ENCODE measurements at places on chromosomes 1 and 21.

DNA sequence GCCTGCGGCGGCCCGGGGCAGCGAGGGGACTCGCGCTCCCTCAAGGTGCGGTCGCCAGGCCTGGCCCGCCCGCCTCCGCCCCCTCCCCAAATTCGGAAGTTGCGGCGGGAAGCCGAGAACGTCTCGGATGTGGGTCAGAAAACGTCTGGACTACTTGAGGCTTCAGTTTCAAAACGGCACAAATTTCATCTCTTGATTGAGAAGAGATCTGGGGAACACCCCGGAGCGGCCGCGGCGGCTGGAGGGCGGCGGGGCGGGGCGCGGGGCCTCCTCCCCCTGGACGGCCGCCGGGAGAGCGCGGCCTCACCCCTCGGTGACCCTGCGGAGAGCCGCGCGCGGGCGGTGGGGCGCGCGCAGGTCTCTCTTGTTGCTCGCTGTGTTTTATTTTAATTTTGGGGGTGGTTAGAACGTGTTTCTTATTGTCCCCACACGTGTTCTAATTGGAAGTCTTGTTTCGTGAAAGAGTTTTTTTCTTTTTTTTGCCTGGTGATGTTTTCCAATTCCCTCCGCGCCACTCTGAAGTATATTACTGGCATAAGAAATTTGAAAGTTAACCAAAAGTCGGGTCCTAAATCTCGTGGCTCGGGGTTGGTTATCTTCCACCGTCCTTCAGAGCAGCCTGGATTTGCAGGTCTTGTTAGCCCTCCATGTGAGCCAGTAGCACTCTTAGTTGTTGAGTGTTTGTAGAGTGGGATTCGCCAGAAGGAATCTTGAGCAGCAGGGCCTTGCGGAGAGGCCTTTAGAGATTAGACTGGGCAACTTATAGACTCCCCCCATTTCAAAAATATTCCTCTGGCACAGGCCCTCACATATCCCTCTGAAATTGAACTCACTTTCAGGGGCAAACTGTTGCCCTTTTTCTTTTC is 749 bp downstream of the PCBP3 start:
- DNase-seq = peak; percentile 59

GRCh38 chr1:201002510-201002909 is 21.0 kb downstream of the KIF21B start:
- no peak for DNase-seq

- DNase-seq = no peak
Measured at GRCh38 chr1:77697441-77697840, 15.0 kb upstream of the ZZZ3 start.

- peak; percentile 32 for DNase-seq
Measured at GRCh38 chr1:46595127-46595526, 8.9 kb downstream of the MKNK1 start.

GRCh38 chr1:27556781-27557595 is 47.0 kb downstream of the AHDC1 start:
- peak; percentile 96 for DNase-seq

GRCh38 chr1:204564835-204565234 is 48.6 kb downstream of the MDM4 start:
- DNase-seq = no peak

- no peak for DNase-seq
Measured at GRCh38 chr1:41780916-41781315, 137.8 kb downstream of the HIVEP3 start.

DNA sequence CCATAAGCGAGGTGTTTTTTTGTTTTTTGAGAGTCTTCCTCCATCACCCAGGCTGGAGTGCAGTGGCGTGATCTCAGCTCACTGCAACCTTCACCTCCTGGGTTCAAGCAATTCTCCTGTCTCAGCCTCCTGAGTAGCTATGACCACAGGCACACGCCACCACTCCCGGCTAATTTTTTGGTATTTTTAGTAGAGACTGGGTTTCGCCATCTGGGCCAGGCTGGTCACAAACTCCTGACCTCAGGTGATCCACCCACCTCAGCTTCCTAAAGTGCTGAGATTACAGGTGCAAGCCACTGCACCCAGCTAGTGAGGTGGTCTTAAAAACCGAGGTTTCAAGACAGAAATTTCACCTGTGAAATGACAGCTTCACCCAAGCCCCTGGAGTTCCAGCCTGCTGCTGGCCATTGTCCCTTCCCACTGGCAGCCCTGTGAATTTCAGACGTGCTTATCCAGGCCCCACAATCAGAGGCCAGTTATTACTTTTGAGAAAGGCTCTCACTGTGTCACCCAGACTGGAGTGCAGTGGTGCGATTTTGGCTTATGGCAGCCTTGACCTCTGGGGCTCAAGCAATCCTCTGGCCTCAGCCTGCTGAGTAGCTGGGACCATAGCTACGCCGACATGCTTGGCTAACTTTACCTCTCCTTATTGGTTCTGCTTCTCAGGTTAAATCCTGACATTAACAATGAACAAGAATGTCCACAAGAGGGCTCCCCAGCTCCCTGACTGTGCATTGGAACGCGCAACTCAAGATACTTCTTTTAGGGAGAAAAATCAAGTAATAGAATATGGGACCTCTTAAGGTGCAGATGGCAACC is 19.4 kb downstream of the ENO1 start:
- peak; percentile 49 for DNase-seq

- no peak for DNase-seq
Measured at GRCh38 chr21:40200946-40201345, 333.7 kb downstream of the PCP4 start.

GRCh38 chr21:40936771-40937261 is 89.9 kb upstream of the DSCAM start:
- DNase-seq = no peak

GRCh38 chr1:220879076-220879508 is at the start of gene HLX:
Gene HLX, plus strand, starts transcription at chr1:220879443. Its CDS starts 415 bp downstream, at chr1:220879858.
- peak; percentile 100 for DNase-seq

Measured in GM03348 (cell line).